ENCODE measurements at places on chromosomes 3 and 15.

DNA sequence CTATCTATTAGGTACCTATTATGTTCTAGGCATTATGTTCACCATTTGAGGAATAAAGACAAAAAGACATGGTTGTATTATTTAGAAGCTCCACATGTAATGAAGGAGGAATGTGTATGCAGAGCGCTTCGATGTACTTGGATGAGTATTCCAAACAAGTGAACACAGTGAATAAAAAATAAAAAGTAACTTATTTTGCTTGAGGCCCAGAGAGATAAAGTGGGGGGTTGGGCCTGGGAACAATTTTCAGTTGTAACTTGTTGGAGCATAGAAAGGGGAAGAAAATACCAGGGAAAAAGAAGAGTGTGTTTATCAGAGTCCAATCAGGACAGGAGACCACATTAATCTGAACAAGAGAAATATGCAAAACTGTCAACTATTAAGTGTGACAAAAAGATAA is 445.7 kb upstream of the BCHE start:
- no peak for DNase-seq

GRCh38 chr3:161388855-161389254 is 17.5 kb upstream of the SPTSSB start:
- DNase-seq = no peak

GRCh38 chr3:109927726-109928125 is 590.4 kb upstream of the DPPA4 start:
- DNase-seq = no peak

DNA sequence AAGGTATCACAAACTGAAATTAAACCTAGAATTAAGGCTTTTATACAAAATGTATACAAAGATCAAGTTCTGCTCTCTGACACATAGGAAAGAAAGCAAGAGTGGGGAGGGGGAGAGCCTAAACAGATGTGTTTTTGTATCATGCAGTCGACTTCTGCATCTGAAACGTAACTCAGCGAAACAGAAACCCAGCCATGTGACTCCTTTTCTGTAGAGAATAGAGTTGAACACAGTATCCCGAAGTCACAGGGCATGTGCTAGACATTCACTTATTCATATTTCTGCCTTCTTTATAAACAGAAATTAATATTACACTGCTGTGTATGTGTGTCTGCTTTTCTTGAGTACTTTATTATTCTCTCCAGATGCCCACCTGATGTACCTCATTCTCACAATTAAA is 121.0 kb downstream of the PDZRN3 start:
- DNase-seq = no peak

GRCh38 chr3:176739159-176739558 is 458.1 kb downstream of the TBL1XR1 start:
- no peak for DNase-seq

DNA sequence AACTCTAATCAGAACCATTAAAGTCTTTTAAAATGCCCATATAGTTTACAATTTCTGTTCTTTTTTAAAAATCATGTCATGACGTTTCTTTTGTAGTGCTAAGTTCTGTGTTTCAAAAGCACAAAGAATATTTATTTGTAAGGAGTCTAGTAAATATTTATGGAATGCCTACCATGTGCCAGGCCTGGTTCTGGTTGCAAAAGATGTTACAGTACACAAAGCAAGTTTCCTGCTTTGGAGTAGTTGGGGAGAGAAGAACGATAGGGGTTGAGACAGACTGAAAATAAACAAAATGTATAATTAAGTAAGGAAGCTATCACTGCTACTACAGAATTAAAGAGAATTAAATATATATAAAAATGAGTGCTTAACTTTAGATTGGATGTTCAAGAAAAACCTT is 86.8 kb upstream of the CMSS1 start:
- DNase-seq = no peak

GRCh38 chr15:47383801-47384200 is 333.5 kb upstream of the SEMA6D start:
- DNase-seq = no peak

DNA sequence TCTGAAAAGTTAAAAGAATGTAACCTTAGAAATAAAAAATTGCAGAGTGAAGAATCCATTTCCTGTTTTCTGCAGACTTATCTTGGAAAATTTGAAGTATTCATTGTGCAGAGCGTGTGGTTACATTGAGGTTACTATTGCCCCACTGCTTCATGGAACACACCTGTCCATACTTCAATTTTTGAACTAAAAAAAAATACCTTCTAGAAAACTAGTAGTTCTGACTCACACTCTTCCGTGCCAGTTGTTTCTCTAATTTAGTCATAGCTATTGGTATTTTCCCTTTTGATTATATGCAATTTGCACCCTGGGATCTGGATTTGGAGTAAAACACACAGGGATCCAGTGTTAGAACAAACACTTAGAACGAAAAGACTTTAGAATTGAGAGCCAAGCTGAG is 111.8 kb upstream of the LYSMD4 start:
- no peak for DNase-seq

- DNase-seq = no peak
Observed at GRCh38 chr3:18556503-18557135, 131.5 kb upstream of the SATB1 start.

DNA sequence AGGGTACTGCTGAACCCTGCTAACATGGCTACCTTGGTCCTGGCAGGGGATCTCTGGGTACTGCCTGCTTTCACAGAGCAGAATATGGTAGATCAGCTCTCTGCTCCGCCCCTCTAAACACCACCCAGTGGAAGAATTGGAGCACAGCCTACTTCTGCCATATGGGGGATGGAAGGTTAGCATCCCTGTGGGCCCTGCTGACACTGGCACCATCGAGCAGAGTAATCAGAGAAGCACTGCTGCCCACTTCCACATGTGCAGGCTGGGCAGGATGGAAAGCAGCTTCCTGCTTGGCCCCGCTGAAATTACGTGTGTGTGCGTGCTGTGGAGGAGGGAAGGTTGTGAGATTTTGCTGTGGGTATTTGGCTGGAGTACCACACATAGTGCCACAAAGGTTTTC is 24.8 kb downstream of the CCR1 start:
- no peak for DNase-seq

DNA sequence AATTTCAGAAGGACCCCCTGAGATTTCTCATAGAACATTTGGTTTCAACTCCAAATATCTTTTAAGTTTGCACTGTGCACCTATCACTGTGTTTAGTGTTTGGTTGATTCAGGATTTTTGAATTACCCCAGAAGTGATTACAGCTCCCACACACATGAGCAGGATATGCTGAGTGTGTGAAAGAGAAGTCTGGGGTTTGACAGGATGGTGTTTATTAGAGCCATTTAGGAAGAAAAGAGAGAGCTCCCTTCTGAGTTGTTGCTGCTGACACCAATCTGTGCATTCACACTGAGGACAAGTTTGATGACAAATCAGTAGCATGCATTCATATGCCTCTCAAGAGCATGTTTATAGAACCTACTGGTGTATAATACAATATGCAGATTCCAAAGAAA is 118.1 kb downstream of the RPL22L1 start:
- DNase-seq = no peak
